ENCODE measurements at places on chromosomes 3 and 15.

DNA sequence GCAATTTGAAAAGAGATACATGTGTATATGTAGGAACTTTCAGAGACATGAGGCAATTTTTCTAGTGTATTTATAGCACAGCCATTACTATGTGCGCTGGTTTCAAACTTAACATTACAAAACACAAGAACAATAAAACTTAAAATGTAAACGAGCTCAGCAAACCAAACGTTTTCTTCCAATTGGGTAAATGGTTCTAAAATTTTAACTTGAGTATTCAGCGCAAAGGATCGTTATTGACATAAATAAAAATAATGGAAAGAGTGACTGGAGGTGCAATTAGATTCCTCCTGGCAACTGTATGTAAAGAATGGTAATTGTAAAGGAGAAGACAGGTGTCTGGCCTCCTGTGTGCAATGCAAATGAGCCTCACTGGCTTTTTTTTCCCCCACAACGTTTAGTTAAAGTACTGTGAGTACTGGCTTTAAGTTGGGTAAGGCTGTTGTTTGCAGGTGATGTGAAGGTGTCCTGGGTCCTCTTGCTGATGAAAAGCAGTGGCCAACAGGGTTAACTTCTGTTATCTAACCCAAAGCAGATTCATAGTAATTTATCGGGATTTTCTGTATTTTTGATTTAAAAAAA lies 14.1 kb upstream of the GADL1 start:
- DNase-seq: no peak

GRCh38 chr3:39383881-39384664 lies 903 bp downstream of the SLC25A38 start:
- DNase-seq: no peak

GRCh38 chr3:123576122-123576521 lies 8.7 kb downstream of the HACD2 start:
- no peak for DNase-seq

DNA sequence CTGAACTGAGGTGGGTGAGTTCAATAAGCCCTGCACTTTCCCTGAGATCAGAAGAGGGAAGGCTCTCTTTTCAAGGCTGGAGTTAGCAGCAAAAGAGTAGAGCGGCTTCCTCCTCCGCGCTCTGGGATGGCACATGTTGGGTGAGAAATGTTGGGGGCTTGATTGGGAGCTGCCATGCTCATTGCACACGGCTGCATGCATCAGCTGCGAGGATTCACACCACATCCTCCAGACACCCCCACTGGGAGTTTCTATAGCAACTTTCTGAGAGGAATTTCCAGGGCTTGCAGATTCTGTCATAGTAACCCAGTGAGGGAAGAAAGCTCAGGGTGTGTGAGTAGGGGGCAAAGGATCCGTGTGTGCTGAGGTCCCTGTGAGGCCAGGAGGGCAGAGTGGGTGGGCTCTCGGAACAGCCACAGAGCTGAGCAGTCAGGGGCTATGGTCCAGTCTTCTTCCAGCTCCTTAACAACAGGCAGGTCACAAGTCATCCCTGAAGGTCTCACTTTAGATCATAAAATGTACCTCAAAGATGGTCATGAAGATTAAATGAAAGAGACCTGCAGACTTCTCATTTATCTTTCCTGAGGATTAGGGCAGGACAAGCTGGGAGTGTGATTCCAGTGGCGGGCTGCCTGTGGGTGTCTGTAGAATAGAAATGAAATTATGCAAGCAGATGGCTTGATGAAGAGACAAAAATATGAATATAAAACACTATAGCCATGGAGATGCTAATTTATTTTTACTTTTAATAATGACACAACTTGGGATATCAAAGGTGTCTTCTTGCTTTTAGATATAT lies 75.7 kb upstream of the CHRNA7 start:
- DNase-seq: no peak

DNA sequence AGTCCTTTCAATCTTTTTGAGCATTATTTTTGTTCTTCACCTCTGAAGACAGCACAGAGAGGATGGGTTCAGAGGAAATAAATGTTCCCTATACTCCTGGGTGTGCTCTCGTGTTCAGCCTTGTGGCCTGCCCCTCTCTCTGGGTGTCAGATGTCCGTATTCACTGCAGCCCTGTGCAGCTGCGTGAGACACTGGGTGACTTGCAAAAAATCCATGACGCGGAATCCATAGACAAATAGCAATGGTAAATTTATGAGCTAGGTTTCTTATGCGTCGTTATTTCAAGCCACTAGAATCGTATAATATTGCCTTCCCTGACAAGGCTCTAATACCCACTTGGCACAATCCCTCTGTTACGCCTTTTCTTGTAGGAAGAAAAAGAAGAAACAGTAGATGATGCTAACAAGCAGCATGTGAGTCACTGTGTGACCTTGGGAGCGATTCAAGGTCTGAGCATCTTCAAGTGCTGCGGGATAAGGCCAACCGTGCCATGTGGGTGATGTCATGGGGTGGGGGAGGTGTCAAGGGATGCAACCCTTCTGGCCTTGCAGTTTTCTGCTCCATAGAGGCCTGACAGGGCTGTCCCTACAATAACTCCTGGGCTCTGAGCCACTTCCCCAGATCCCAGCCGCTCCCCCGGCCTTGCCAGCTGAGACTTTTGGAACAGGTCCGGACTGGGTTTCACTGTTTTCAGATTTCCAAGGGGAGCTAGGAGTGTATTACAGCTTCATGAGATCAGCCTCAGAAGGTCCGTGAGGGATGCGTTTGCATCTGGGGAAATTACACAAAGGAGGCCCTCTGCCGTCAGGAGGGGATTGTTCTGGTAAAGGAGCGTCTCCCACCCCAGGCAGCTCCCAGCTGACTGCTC lies 47.6 kb upstream of the POMGNT2 start:
- DNase-seq: no peak

DNA sequence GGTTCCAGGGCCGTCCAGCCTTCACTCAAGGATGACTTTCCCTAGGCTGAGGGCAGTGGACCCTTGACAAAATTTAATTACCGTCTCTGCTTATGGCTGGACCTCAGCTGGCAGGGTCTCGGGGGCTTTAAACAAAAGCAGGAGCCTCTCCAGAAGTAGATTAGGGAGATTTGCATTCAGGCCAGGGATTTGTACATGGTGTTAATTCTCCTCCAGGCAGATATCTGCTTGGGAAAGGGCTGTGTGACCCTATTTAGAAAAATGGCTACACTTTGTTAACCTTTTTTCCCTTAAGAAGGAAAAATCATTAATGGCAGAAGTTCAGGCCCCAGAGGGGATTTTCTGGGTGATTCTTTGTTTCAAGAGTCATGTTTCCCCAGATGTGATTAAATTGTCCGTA lies 329.1 kb upstream of the C2CD4B start:
- no peak for DNase-seq

DNA sequence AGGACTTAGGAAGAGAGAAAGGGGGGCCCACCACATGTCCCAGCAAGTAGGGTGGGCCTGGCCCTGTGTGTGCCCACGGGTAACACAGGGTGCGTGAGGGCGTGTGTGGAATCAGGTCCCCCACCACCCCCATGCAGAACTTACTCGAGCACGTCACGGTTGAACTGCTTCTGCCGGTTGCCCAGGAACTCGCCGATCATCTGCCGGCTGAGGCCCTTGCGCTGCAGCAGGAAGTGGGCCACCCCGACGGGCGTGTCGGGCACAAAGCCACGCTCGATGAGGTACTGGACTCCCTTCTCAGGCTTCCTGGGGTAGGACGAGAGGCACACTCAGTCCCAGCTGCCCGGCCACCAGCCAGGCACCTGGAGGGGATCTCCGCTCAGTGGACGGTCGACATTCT lies 83.1 kb upstream of the RPL32 start:
- no peak for DNase-seq

All from KG1 (cell line).